ENCODE measurements at places on chromosomes 4 and X.

DNA sequence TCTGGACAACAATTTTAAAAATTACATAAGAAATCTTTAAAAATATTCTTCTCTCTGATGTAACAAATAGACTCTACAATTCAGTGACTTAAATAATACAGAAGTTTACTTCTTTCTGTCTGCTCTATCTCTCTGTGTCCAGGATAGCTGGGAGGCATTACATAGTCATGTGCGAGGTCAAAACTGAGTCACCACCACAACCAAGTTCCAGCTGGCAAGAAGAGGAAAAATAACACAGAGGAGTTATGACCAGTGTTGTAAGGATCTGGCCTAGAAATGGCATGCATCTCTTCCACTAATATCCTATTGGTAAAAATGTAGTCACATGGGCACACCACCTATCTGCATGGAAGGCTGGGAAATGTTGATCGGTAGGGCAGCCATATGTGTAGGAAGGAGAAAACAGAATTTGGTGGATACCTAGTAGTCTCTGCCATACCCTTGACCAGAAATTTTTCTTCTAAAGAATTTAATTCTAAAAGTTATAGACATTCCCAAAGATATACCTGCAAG, 39.4 kb upstream of the WDFY3 start:
- DNase-seq, result no peak

GRCh38 chr4:43456383-43456782, 563.9 kb downstream of the GRXCR1 start:
- DNase-seq, result no peak

GRCh38 chrX:136692271-136692670, 44.3 kb downstream of the CD40LG start:
- no peak for DNase-seq

DNA sequence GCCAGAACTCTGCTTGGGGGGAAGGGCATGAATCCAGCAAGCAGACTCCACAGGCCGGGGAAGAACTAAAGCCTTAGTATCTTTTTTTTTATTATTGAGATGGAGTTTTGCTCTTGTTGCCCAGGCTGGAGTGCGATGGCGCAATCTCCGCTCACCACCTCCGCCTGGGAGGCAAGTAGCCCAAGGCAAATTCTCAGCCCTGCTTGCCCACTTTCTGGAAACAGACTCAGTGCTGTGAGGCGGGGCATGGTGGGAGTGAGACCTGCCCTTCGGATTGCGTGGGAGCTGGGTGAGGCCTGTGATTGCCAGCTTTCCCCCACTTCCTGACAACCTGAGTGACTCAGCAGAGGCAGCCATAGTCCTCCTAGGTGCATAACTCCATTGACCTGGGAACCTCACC, 348.8 kb downstream of the GASK1B start:
- DNase-seq, result no peak

DNA sequence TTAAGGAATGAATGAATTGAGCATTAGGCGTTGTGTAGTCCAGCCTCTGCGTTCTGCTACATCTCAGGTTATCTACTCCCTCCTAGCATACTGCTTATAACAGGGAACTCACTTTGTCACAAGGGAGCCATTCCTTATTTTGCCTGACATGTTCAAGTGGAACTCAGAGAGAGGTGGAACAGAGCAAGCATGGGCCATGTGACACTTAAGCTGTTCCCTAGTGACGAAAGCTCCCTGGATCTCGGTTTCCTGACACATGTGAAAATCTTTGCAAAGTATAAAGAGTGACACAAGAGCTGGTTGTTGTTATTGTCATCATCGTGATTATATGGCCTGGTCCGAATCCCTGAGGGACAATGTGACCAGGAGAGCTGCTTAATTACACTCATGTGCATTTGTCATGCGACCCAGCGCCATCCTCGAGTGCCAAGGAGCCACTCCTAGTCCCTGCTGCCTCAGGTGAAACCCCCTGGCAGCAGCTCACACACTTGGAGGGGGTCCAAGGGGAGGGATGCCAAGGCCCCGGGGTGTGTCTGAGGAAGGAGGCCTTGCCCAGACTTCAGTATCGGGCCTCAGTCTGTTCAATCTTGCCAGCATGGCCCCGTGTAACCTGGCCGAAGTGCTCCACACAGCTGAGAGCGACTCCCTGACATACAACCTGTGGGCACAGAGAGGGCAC, 98.5 kb upstream of the MAP3K15 start:
- DNase-seq, result no peak

- DNase-seq, result no peak
Measured at GRCh38 chr4:54096295-54096962, 3.5 kb upstream of the GSX2 start.

DNA sequence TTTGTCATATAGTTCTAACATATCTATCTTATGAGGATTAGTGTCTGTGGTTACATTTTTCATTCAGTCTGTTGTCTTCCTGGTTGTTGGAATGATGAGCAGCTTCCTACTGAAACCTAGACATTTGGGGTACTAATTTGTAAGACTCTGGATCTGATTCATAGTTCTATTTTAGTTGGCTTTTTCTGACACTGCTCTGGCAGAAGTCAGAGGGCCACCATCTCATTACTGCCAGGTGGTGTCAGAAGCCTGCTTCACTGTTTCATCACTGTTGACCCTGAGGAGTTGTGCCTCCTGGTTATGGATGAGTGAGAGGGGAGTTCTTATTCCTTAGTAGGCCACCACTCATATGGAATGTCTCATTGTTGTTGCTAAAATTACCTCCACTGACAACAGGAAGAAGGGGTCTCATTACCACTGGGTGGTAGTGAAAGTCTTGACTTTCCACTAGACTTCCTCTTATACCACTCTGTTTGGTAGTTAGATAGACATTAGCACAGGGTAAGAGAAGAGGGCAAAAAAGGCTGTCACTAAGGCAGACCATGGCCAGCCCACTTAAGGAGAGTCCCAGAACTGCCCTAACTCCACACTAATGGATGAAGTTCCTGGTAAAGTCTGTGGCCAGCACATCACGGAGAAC, 395.2 kb downstream of the SPOCK3 start:
- no peak for DNase-seq

- no peak for DNase-seq
Measured at GRCh38 chr4:139963708-139964107, 190.3 kb downstream of the MAML3 start.

GRCh38 chr4:5921101-5921980, 28.5 kb upstream of the CRMP1 start:
- DNase-seq, result no peak

GRCh38 chr4:76060506-76060905, 14.0 kb upstream of the ART3 start:
- DNase-seq, result no peak

GRCh38 chr4:66688674-66689073, 856.6 kb downstream of the CENPC start:
- DNase-seq, result no peak

- DNase-seq, result no peak
Measured at GRCh38 chrX:21408788-21409187, 34.6 kb downstream of the CNKSR2 start.

DNA sequence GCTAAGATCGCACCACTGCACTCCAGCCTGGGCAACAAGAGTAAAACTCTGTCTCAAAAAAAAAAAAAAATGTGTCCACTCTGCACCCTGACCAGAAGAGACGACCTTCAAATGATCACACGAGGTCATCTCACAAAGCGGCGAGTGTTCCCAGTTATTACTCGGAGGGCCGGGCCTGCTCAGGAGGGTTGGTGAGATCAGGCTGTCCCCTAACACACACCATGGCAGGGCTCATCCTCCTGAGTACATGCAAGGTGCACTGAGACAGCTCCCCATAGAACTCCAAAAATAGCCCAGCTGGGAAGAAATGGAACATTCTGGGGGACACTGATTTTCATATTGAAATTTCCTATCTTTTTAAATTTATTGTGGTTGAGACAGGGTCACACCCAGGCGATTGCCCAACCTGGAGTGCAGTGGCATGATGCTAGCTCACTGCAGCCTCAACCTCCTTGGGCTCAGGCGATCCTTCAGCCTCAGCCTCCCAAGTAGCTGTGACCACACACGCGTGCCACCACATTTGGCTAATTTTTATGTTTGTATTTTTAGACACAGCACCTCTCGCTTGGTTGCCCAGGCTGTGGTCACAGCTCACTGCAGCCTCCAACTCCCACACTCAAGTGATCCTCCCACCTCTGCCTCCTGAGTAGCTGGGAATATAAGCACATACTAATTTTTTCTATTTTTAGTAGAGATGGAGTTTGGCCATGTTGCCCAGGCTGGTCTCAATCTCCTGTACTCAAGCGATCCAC, 51.5 kb downstream of the DHRSX start:
- no peak for DNase-seq

DNA sequence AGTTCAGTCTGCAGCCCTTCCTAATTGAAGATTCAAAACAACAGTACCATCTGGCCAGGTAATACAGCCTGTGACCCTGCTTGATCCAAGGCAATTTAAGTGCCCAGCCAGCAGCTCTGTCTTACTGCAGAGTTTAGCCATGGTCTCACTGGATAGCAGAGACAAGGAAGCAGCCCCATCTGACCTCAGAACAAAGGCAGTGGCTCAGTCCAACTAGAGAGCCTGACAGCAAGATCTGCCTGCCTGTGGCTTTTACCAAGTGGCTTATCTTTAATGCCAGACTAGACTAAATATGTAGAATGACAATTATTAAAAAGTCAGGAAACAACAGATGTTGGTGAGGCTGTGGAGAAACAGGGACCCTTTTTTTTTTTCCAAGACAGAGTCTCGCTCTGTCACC, 293.4 kb downstream of the DTHD1 start:
- DNase-seq, result no peak

DNA sequence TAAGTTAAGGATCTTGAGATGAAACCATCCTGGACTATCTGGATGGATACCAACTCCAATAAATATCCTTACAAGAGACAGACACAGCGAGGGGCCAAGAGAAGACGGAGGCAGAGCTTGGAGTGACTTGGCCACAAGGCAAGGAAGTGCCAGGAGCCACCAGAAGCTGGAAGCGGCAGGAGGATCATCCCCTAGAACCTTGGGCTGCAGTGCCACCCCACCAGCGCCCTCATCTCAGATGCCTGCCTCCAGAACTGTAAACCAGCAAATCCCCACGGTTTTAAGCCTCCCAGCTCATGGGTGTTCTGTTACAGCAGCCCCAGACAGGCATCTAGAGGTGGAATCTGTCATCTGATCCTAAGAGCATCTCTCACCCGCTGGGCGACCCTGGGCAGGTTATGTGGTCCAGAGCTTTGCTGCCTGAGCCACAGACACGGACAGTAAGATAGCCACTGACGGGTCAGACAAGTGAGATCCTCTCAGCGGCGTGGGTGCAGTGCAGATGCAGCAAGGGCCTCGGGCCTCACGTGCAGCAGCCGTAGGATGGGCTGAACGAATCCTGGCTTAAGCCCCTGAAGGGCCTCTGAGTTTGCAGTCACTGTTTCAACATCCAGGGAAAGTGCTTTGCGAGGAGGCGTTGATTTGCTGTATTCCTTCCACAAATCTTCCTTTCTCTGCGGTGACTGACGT, 25.1 kb upstream of the MXD4 start:
- no peak for DNase-seq

- no peak for DNase-seq
Measured at GRCh38 chrX:96707804-96708203, 23.2 kb downstream of the DIAPH2 start.

DNA sequence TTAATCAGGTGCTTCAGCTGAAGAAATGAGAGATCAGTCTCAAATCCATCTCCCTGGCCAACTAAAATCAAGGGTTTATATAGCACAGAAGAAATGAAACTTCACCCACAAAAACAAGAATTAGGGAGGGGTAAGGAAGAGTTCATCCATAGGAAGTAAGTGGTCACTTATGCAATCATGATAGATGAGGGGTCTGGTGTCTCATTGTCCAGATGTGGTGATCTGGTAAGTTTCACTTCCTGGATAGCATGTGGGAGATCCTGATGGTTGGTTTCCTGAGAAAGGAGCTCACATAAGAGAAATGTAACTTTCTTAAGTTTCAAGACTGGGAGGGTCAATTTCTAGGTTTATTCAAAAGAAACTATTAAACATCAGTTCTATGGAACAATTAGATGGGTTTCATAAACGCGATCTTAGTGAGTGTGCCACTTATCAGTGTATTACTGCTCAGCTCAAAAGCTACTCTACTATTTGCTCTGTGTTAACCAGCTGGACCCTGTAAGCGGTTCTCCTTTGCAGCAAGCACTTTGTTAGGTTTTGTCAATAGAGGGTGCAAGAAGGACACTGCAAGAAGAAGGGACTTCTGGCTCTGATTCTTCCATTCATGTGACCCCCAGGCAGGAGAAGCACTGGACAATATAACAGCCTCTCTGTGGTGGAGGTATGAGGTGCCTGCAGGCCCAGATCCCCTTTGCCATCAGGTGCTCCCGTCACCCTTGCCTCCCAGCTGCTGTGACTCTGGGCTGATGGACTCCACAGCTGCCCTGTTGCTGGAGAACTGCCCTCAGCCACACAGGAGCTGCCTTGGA, 35.4 kb upstream of the HPSE start:
- no peak for DNase-seq

GRCh38 chrX:2498781-2499302, 1.9 kb downstream of the DHRSX start:
- no peak for DNase-seq

DNA sequence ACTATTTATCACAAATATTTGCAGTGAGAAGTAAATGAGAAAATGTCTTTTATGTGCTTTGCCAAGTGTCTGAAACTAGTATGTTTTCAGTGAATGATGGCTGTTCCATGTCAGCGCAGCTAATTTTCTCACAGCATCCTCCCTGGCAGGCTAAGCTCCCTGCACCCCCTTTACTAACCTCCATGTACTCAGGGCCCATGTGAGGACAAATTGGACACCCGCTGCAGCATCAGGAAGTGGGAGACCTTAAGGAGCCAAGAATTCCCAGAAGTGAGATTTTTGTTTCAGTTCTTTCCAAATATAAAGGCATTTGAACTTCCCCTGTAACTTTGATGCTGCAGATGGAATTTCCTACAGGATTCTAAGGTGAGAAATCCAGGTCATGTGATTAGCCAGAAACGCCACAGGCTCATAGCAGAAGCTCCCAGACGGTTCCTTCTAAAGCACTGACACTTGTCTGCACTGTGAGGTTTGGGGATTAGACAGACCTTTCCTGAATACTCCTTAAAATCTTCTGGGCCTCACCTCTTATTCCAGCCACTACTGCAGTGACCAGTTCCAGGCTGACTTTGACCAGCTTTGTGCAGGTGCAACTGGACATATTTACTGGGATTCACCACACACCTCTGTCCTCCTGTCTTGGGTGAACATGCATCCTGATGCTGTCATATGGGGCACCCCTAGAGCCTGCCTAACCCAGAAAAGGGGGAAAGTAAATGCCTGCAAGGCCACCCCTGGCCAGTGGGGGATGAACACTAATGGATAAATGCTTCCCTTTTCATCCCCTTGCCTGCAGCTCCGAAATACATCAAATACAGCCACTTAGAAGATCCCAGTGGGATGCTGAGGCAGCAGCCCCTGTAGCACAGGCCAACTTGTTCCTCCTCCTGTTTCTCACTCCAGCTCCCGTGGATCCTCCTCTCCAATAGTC, 45.9 kb downstream of the LGI2 start:
- DNase-seq, result no peak

GRCh38 chr4:61273233-61273632, 73.1 kb downstream of the ADGRL3 start:
- DNase-seq, result no peak

DNA sequence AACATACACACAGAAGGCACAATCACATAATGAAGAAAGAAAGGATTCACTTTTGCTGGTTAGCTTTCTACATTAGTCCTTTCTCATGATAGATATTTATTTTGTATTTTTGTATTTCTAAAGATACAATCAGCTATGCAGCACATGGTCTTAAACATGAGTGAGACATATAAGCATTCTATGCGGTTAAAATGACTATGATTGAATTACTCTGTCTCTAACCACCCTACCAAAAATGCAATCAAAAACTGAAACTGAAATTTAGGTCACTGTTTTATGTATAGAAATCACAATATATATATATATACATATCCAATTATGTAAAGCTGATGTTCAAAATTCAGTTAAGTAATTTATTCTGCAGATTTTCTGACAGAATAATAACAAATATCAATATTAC, 21.9 kb downstream of the CXXC4 start:
- no peak for DNase-seq

Data from stimulated activated CD4-positive, alpha-beta T cell treated with anti-CD3 and anti-CD28 coated beads, Interleukin-2, amount 100 ng/mL, for 48 hours (primary cell).